ENCODE measurements at places on chromosomes 1 and 21.

DNA sequence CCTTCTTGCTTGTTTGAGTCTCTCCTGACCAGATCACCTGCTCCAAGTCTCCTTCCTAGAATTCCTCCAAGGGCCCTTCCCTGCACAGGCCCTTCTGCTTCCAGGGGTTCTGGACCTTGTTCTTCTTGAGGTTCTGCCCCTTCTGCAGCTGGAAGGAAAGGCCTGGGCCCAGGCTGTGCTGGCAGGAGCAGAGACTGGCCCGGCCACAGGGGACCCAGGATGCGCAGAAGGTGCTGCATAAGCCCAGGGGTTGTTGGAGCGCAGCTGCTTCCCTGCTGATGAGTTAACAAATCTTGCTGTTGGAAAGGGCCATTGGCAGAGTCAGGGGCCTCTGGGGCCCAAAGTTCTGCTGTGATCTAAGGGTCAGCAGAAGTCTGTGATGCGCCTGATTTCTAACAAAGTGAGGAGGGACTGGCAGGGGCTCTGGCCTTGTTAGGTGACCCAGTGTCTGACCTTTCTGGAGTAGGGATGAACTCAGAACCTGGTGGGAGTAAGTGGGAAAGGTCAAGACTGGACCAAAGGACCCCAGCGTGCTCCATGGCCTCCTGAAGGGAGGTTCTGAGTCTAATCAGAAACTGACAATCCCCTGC lies 509.8 kb downstream of the PTPRU start:
- DNase-seq: no peak

GRCh38 chr1:201761871-201762270 lies 67.1 kb upstream of the IPO9 start:
- DNase-seq: no peak

- DNase-seq: no peak
Observed at GRCh38 chr1:218281285-218281684, 3.8 kb upstream of the RRP15 start.

GRCh38 chr1:53620061-53620855 lies 118.7 kb downstream of the GLIS1 start:
- no peak for DNase-seq

DNA sequence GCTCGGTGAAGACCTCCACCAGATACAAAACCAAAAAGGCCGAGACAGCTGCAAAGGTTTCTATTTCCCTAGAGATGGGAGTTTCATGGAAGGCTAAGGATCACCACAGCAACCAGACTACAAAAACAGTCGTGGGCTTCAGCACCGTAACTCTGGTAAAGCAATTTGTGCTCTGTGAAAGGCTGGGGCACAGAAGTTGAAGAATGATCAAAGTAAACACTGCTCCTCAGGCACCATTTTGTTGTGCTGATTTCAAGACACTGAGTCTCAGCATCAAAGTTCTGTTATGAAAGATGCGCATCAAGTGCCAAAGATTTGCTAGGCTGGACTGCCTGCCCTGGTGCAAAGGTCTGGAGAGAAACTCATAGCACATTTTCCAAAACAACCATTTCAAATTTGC lies 116.2 kb downstream of the TGFBR3 start:
- no peak for DNase-seq

DNA sequence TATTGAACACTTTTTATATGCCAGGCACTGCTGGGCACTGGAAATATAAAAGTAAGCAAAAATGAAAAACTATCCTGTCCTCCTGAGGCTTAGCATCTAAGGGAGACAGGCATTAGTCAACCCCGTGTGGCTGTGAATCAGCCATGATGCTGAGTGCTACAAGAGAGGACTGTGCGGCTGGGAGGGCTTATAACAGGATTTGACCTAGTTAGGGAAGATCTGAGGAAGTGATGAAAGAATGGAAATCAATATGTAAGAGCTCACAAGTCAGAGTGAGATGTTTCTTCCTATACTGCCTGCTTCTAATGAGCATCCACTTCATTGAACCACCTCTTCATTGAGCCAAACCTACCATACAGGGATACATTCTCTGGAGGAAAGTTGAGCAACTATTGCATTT lies 15.1 kb downstream of the TRIM45 start:
- no peak for DNase-seq

DNA sequence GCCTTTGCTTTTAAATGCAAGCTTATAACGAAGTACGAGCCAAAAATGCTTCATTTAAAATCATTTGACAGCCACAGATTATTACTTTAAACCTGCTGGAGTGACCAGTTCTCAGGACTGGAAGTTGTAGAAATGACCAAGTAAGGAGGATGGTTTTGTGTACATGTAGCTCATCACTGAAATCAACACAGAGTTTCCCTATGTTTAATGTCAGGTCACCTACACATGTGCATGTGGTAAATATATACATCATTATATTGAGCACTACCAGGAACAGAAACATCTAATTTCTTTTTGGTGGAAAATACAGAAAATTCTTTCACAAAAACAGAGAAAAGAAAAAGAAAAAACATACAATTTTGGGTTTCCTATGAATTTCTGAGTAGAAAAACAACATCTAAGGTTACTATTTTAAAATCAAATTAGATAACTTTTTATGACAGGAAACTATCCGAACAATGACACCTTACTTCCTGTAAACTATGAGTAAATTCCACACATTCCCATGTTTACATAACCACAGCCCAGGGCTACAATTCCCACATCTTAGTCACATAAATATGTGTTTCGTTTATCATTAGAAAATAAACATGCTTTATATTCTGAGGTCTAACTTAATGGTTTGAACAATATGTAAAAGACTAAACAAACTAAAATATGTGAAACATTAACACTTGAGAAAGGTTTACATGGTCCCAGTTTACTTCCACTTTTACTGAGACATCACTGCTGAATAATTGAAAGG lies 73.6 kb downstream of the ZNF281 start:
- no peak for DNase-seq

DNA sequence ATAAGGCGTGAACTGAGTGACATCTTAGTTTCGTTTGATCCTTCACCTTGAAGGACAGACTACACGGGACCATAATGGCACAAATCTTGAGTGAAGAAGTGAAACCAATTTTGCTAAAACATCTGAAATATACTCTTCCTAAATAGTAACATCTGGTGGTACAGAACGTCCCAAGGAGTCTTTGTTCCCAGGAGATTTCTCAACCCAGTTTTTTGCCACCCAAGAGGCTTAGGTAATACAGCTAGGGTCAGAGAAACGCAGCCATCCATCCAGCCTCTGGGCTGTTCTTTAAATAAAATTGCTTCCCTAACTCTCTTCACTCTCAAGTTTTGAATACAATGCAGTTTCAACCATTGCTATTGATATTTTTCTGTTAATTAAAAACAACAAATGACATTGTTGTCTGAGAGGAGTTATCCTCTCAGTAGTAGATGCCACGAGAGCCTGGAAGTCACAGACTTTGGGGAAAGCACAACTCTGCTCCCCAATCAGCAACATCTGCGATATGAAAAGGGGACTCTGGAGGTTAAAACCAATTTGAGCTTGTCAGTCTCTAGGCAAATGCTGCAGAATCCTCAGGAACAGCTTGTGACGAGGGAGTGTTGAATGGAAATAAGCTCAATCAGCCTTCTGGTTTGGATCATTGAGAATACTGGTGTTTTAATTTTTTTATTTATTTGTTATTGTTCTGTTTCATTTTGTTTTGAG lies 394.3 kb upstream of the ADGRL2 start:
- DNase-seq: no peak

DNA sequence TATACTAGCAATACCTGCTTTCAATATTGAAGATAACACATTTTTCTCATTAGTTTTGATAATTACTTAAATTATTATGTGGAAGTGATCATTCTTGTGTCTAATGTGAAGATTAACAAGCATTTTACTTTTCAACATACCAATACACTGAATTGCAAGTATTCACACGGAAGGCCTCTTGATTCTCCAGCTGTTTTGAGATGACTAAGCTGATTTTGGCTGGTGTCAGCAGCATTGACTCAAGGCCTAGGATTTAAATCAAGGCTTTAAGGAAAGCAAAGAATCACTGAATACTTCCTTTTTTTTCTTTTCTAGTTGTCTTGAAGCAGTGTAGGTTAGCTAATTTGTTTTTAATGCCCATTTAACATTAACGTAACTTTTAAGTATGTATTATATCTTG lies 373.7 kb downstream of the SRGAP2C start:
- DNase-seq: no peak

DNA sequence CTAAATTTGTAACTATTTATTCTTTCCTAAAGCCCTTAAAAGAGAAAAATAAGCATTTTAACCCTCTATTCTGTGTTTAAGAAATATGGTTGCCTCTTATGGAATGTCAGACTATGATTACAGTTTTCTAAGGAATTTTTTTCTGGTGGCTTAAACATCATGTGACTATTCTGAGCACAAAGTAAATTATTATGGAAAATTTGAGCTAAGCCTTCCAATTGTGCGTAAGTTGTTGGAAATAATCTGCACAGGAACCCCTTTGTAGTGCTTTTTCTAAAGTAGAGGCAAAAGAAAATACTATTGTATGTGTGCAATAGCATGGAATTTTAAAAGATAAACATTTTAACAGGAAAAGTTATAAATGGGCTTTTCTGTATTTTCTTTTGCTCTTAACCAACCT lies 254.8 kb downstream of the PBX1 start:
- no peak for DNase-seq

DNA sequence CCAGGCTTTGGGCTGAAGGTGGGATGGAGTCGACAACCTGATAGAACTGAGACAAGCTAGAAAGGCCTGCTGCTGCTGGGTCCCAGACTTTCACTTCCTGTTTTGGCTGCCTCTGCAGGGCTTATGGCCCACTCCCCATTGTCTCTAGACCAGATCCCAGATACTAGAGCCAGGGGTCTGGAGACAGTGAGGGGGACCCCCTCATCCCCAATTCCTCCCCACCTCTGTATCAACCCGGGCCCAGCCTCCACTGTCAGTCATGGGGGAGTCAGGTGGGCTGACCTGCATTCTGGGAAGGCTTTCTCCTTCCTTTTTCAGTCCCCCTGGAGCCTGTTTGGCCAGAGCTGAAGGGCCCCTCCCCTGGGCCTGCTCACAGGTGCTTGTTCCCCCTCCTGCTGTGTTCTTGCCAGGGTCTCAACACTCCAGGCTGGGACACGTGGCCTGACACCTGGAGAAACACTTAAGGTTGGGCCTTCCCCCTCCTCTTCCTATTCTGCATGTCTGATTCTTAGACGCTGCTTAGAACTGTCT lies 18.0 kb upstream of the ETV3L start:
- no peak for DNase-seq

DNA sequence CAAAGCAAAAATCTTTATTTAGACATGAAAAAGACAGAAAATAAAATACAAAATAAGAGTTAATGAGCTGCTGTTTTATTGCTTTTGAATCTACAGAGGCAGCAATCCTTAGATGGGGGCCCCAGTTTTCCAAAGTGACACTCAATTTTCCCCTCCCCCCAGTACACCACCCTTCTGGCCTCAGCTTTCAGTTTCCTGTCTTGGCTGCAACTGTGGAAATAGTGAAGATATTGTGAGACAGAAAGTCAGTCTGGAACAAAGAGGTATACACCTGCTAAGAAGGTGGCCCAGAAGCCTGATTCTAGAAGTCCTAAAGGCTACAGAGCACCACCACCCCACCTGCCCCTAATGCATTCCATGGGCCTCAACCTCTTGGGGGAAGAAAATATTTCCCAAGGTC lies 1.1 kb upstream of the MTMR11 start:
- DNase-seq: no peak

- DNase-seq: no peak
Observed at GRCh38 chr1:98660940-98661543, 479 bp upstream of the SNX7 start.

DNA sequence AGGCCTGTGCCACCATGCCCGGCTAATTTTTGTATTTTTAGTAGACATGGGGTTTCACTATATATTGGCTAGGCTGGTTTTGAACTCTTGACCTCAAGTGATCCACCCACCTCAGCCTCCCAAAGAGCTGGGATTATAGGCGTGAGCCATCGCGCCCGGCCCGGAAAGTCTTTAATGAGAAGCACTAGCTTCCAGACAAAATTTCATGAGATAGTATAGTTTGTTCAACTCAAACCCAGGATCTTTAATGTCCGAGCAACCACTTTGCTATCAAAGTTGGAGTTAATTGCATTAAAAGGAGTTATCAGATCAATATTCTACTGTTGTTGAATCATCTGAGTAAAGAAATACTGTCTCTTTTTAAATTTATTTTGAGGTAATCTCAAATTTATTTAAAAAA lies 4.8 kb downstream of the TSNAX start:
- no peak for DNase-seq

DNA sequence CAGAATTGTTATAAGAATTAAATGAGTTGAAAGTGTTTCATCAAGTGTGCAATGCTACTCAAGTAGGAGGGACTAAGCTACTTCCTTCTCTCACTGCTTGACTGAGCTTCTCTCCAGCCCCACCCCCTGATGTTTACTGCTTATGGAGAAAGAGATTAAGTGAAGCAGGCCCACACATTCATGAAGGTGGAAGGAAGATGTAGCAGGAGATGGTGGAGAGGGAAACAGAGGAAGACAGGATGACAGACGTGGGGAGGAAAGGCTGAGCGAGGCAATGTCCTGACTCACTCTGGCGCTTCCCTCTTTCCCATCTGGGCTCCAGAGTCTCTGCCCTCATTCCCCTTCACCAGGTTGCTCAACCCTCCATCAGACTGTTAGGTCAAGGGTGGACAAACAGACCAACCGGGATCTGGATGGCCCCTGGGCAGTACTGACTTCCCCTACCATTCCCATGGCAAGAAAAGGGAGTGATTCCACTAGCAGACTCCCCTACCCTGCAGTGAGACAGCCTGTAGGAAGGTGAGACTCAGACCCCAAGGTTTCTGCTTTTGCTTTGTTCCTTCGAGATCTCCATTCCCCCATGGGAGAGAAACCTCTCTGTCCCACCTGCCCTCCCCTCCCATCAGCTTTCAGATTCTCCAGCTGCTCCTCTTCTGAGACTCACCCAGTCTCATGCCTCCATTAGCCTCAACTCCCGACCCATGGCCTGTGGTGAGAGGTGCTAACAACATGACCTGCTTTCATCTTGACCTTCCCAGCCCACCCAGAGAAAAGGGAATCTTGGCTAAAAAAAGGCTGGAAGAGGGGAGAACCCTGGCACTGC lies 3.1 kb upstream of the ARHGEF2 start:
- DNase-seq: no peak

DNA sequence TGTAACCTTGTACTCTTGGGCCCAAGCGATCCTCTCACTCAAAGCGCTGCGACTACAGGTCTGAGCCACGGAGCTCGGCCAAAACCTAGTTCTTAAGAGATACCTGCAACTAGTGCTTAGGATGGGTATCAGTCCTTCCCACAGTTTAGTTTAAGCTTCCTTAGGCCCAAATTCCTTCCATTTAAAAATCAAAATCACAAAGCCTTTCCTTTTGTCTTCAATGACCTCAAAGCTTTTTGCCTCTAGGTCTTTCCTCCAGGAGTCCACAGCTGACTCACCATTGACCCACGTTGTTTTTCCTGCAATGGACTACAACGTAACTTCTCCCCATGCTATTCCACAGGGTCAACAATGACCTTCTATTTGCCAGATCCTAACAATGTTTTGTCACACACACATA lies 64.0 kb downstream of the APP start:
- no peak for DNase-seq

- DNase-seq: no peak
Observed at GRCh38 chr1:109370712-109371340, 26.9 kb downstream of the SORT1 start.

All from activated CD8-positive, alpha-beta memory T cell treated with anti-CD3 and anti-CD28 coated beads for 48 hours (primary cell).